ENCODE measurements at places on chromosomes 16 and 17. TPM values are rescaled to one million over a fixed set of nuclear protein-coding genes. Genes with fewer than 3 reads are reported as not detected.

DNA sequence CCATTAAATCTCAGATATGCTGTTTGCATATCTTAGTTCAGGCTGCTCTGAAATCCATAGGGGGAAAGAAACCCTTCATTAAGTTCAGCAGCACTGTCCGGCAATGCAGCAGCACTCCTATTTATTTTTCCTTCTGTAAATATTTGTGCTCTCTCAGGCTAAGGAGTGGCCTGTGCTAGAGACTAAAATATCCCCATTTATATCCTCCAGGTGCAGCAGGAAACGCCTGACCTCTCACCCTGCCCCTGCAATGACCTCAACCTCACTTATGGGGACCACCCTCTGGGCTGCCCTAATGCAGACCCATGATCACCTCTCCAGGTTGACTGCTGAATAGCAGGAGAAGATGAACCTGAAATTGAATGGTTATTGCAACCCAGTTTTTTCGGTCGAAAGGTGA, 165.0 kb upstream of the ELAC2 start:
- H3K27me3 ChIP-seq, result no peaks in the 10 kb centered on the region
- DNase-seq, result no peak
- H3K4me3 ChIP-seq, result no peak overlapping the region
- no peak overlapping the region for H3K27ac ChIP-seq

DNA sequence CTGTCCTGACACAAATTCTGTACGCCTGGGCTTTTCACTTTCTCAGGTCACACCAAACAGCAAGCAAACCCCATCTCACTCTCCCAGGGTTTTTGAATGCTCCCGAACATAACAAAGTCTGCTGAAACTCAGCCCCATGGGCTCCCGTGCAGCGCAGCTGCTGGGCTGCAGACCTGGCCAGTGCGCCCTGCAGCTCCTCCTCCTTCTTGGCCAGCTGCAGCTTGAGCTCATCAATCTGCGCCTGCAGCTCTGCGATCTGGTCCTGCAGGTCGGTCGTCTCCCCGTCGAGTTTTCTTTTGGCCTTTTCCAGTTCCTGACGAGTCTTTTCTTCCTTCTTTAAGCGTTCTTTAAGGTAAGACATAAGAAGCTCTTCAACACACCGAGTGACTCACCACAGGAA, 70.5 kb downstream of the NDEL1 start:
- H3K4me3 ChIP-seq, result no peak overlapping the region
- H3K27me3 ChIP-seq, result peaks cover 5% of the 10 kb centered on the region
- no peak for DNase-seq
- no peaks in the 10 kb centered on the region for H3K4me1 ChIP-seq
- H3K27ac ChIP-seq, result no peak overlapping the region
- no peaks in the 10 kb centered on the region for H3K36me3 ChIP-seq

GRCh38 chr16:8581831-8582580, 8.3 kb downstream of the TMEM114 start:
- H3K36me3 ChIP-seq, result no peaks in the 10 kb centered on the region
- H3K4me1 ChIP-seq, result peaks cover 2% of the 10 kb centered on the region

- H3K36me3 ChIP-seq, result no peaks in the 10 kb centered on the region
- H3K27ac ChIP-seq, result no peak overlapping the region
- no peak for DNase-seq
- no peaks in the 10 kb centered on the region for H3K27me3 ChIP-seq
Observed at GRCh38 chr17:57577751-57578607, 167.1 kb downstream of the CCDC182 start.

GRCh38 chr16:87006021-87006420, 311.2 kb downstream of the C16orf95 start:
- H3K36me3 ChIP-seq, result no peaks in the 10 kb centered on the region
- peaks cover 2% of the 10 kb centered on the region for H3K27me3 ChIP-seq
- no peak overlapping the region for H3K27ac ChIP-seq

GRCh38 chr16:67873435-67874370, 851 bp downstream of the EDC4 start:
- H3K4me1 ChIP-seq, result peaks cover 40% of the 10 kb centered on the region
- DNase-seq, result no peak
- H3K27ac ChIP-seq, result peak overlapping the region; percentile 94
- H3K27me3 ChIP-seq, result peaks cover 2% of the 10 kb centered on the region
- peak overlapping the region; percentile 91 for H3K4me3 ChIP-seq

- peak overlapping the region; percentile 92 for H3K4me3 ChIP-seq
- peak overlapping the region; percentile 16 for H3K27ac ChIP-seq
- peaks cover 22% of the 10 kb centered on the region for H3K4me1 ChIP-seq
Observed at GRCh38 chr16:21159281-21159951, 942 bp downstream of the LDAF1 start.

- DNase-seq, result no peak
- peaks cover 4% of the 10 kb centered on the region for H3K27me3 ChIP-seq
- no peaks in the 10 kb centered on the region for H3K4me1 ChIP-seq
- H3K36me3 ChIP-seq, result no peaks in the 10 kb centered on the region
Observed at GRCh38 chr16:48054881-48055601, 100.8 kb downstream of the ABCC12 start.

GRCh38 chr16:86176462-86176861, 277.5 kb downstream of the IRF8 start:
- H3K36me3 ChIP-seq, result no peaks in the 10 kb centered on the region
- H3K27ac ChIP-seq, result no peak overlapping the region

- peaks cover 2% of the 10 kb centered on the region for H3K27me3 ChIP-seq
- DNase-seq, result no peak
- H3K36me3 ChIP-seq, result peaks cover 20% of the 10 kb centered on the region
- peaks cover 7% of the 10 kb centered on the region for H3K4me1 ChIP-seq
- no peak overlapping the region for H3K4me3 ChIP-seq
Observed at GRCh38 chr17:4109449-4109848, 33.4 kb downstream of the ZZEF1 start.

GRCh38 chr17:6086603-6087400, 16.6 kb downstream of the WSCD1 start:
- H3K27me3 ChIP-seq, result no peaks in the 10 kb centered on the region
- no peak overlapping the region for H3K4me3 ChIP-seq
- H3K4me1 ChIP-seq, result no peaks in the 10 kb centered on the region

GRCh38 chr16:57186872-57187854, 1.0 kb downstream of the RSPRY1 start:
- H3K27me3 ChIP-seq, result peaks cover 13% of the 10 kb centered on the region
- peak overlapping the region; percentile 99 for H3K4me3 ChIP-seq
- peak overlapping the region; percentile 94 for H3K27ac ChIP-seq
- peaks cover 48% of the 10 kb centered on the region for H3K4me1 ChIP-seq
- H3K36me3 ChIP-seq, result no peaks in the 10 kb centered on the region
- peak; percentile 14 for DNase-seq

GRCh38 chr16:64321881-64322280, 800.0 kb downstream of the CDH11 start:
- H3K4me1 ChIP-seq, result no peaks in the 10 kb centered on the region
- H3K4me3 ChIP-seq, result no peak overlapping the region
- no peak overlapping the region for H3K27ac ChIP-seq
- DNase-seq, result no peak

GRCh38 chr17:2102931-2103809, 48.3 kb downstream of the HIC1 start:
- H3K36me3 ChIP-seq, result no peaks in the 10 kb centered on the region
- H3K4me3 ChIP-seq, result peak overlapping the region; percentile 16
- peaks cover 2% of the 10 kb centered on the region for H3K27me3 ChIP-seq
- peak overlapping the region; percentile 64 for H3K27ac ChIP-seq

GRCh38 chr17:82065193-82065637, 389 bp downstream of the DUS1L start:
- peaks cover 10% of the 10 kb centered on the region for H3K27me3 ChIP-seq
- H3K27ac ChIP-seq, result peak overlapping the region; percentile 36
- peaks cover 6% of the 10 kb centered on the region for H3K4me1 ChIP-seq
- DNase-seq, result no peak
- peak overlapping the region; percentile 43 for H3K4me3 ChIP-seq
- H3K36me3 ChIP-seq, result no peaks in the 10 kb centered on the region

DNA sequence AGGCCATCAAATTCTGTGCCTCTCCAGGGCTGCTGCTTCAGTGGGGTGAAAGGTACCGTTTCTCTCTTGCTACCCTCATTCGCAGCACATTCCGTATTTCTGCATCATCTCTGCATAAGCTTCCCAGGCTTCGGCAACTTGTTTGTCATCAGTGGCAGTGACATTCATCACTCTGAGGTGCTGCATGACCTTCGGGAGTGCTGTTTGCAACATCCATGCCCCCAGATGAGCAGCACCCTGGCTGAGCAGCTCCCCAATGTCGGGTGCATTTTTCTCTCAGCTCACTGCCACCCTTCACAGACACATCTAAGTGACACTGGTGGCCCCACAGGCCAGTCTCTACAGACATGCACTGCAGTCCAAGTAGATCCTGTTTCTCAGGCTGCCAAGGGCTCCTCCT, 3.8 kb downstream of the CREBBP start:
- H3K27ac ChIP-seq, result no peak overlapping the region
- peaks cover 25% of the 10 kb centered on the region for H3K27me3 ChIP-seq
- no peak for DNase-seq
- peaks cover 79% of the 10 kb centered on the region for H3K4me1 ChIP-seq

- no peak within 1 kb of the TSS for H3K4me3 ChIP-seq
- no peaks in the 10 kb centered on the region for H3K4me1 ChIP-seq
- H3K27me3 ChIP-seq, result peaks cover 5% of the 10 kb centered on the region
- no peaks in the 10 kb centered on the region for H3K36me3 ChIP-seq
Observed at GRCh38 chr16:2829501-2830354, at the start of gene ZG16B. Gene ZG16B (plus strand): TSS chr16:2830303. CDS start chr16:2830442, 139 bp downstream.

GRCh38 chr16:2712546-2712945, 7.5 kb downstream of the PRSS27 start:
- peaks cover 6% of the 10 kb centered on the region for H3K36me3 ChIP-seq
- H3K4me1 ChIP-seq, result peaks cover 2% of the 10 kb centered on the region
- H3K27me3 ChIP-seq, result peaks cover 9% of the 10 kb centered on the region
- H3K27ac ChIP-seq, result no peak overlapping the region

GRCh38 chr17:39867084-39867879, 720 bp upstream of the ZPBP2 start:
- H3K4me1 ChIP-seq, result peaks cover 29% of the 10 kb centered on the region
- H3K27me3 ChIP-seq, result peaks cover 8% of the 10 kb centered on the region
- DNase-seq, result peak; percentile 44
- peaks cover 6% of the 10 kb centered on the region for H3K36me3 ChIP-seq
- peak overlapping the region; percentile 92 for H3K27ac ChIP-seq
- H3K4me3 ChIP-seq, result no peak overlapping the region

The DPH1 gene
- 26.4 TPM for polyA plus RNA-seq

The PRSS27 gene
- polyA plus RNA-seq, result not detected

The TUBG2 gene
- polyA plus RNA-seq, result 4.0 TPM

The HBQ1 gene
- polyA plus RNA-seq, result 8.9 TPM

The RNF222 gene
- polyA plus RNA-seq, result not detected

The DLX4 gene
- polyA plus RNA-seq, result 0.32 TPM

The PLXDC1 gene
- polyA plus RNA-seq, result 9.7 TPM

The MYH3 gene
- polyA plus RNA-seq, result 0.39 TPM

The CACNG3 gene
- polyA plus RNA-seq, result not detected

The RPRML gene
- not detected for polyA plus RNA-seq

The CDH11 gene
- not detected for polyA plus RNA-seq

The TEX19 gene
- not detected for polyA plus RNA-seq

The PIRT gene
- polyA plus RNA-seq, result not detected

The KRT32 gene
- not detected for polyA plus RNA-seq

The ZKSCAN2 gene
- polyA plus RNA-seq, result 1.5 TPM
